ENCODE measurements at places on chromosomes 5 and 9.

DNA sequence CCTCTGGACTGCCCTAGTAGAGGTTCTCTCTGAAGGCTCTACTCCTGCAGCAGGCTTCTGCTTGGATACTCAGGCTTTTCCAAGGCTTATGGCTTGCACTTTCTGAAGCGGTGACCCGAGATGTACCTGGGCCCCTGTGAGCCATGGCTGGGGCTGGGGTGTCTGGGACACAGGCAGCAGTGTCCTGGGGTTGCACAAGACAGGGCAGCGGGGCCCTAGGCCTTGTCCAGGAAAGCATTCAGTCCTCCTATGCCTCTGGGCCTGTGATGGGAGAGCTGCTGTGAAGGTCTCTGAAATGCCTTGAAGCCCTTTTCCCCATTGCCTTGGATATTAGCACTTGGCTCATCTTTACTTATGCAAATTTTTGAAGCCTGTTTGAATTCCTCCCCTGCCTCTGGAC is 192.2 kb downstream of the YTHDC2 start:
- DNase-seq, result no peak

- DNase-seq, result no peak
Measured at GRCh38 chr5:39192450-39193160, 26.8 kb downstream of the FYB1 start.

DNA sequence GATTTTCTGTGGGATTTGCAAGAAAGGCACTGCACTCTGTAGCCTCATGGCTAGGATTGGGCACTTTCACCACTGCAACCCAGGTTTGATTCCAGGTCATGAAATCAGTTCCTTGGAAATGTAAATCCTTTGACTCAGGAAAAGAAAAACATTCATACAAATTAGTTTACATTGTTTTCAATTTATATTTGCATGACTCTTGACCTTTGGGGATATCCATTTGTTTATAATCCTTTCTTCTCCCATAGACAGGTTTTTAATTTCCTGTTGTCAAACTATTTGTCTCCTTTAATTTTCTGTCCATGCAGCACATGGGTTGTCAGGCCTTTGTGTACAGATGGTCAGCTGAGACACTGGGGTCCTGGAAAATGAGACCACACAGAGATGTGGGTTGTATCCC is 801.5 kb downstream of the NR2F1-AS1 start:
- DNase-seq, result peak; percentile 81

DNA sequence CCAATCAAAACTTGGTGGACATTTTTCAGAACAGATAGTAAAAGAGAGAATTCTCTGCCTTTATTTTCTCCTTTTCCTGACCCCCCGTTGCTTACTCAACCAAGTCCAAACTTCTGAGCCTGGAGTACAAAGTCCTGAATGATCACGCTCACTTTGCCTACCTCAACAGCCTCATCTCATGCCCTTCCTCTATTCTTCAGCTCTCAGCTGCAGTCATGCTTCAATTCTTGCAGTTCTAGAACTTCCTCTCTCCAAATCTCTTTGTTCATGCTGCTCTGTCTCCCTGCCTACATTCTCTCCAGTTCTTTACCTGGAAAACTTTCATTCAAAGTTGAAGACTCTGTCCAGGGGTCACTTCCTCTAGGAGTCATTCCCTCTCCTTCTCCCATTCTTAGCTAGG is 398.5 kb upstream of the SLC24A2 start:
- DNase-seq, result no peak
